Activated CD4-positive, alpha-beta memory T cell treated with anti-CD3 and anti-CD28 coated beads for 36 hours (primary cell): ENCODE measurements at places on chromosomes 12 and 14. TPM values are rescaled to one million over a fixed set of nuclear protein-coding genes. Genes with fewer than 3 reads are reported as not detected.

TROAP gene
- 64.9 TPM for total RNA-seq

C14orf132 gene
- 3.2 TPM for total RNA-seq

METAP2 gene
- 108 TPM for total RNA-seq

PGF gene
- 0.10 TPM for total RNA-seq

DNA sequence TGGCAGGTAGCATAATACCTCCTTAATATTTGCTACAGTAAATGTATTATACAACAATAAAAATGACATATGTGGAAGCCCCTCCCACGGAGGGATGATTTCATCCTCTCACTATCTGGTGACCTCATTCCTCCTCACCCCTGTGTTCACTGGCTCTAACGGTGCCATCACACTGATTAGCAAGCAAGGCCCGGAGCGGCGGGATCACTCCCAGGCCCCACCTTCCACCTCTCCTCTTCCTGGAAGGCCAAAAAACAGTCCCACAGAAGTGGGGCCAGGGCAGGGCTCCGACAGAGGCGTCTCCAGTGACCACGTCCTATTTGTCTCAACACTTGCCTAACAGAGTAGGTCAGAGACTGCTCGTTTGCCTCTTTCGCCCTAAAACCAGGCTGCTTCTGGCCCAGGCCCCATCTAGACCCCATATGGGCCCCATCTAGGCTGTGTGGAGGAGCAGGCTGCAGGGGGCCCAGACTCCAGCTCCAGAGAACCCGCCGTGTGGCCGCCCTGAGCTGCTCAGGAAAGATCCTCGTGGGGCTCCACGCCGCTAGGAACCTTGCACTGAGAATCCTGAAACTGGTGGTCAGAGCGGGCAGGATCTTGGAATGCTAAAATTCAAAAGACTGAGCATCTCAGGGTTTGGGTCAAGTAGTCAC is 3.7 kb downstream of the SELPLG start:
- peaks cover 59% of the 10 kb centered on the region for H3K4me1 ChIP-seq
- H3K4me3 ChIP-seq = peak overlapping the region; percentile 97
- DNase-seq = peak; percentile 84
- H3K27me3 ChIP-seq = no peaks in the 10 kb centered on the region
- H3K36me3 ChIP-seq = peaks cover 34% of the 10 kb centered on the region
- H3K27ac ChIP-seq = peak overlapping the region; percentile 98

DNA sequence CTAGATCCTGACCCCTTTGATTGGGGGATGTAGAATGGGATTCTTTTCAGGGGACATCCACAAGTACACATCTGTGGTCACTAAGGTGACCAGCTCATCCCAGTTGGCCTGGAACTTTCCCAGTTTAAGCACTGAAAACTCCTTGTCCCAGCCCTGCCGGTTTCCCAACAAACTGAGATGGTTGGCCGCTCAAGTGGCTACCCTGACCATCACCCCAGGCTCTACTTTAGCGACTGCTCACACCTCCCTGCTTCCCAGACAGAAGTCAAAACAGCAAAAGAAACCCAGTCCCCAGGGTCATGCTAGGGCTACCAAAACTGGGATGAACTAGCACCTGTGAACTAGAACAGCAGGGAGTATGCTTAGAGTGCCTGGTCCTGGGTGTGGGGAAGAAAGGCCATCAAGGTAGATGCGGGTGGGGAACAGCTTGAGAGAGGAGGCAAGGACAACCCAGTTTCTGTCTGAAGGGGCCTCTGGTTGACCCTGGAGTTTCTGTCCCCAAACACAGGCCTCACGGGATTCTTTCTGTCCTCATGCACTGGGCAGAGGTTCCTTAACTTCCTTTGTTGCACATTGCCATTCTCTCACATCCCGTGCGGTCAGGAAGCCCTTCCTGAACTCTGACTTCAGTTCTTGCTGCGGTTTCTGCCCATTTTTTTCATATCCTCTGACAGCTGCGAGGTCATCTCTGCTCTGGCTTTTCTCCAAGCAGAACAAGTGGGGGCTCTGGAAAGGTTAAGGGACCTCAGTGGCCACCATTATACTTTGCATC is 1.6 kb downstream of the LTB4R start:
- H3K4me3 ChIP-seq = peak overlapping the region; percentile 79
- peak; percentile 68 for DNase-seq

DNA sequence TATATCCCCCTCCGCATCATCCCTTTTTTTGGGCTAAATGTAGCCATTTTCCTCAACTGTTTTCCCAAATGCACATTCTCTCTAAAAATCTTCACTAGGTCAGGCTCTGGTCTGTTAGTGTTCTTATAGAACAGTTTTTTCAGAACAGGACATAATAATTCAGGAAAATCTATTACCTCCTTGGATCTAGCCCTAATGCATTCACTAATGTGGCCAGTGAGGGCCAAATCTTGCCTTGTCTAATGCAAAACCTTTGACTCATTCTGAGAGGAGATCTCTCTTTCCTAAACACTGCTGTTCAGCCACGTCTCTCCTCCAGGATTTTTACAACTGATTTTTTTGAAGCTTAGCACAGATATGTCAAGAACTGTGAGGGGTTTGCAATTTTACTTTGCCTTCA is 15.5 kb downstream of the C14orf132 start:
- no peaks in the 10 kb centered on the region for H3K36me3 ChIP-seq
- no peaks in the 10 kb centered on the region for H3K27me3 ChIP-seq
- H3K27ac ChIP-seq = no peak overlapping the region

GRCh38 chr12:49847161-49847560 is 4.3 kb upstream of the BCDIN3D start:
- no peaks in the 10 kb centered on the region for H3K36me3 ChIP-seq
- H3K27me3 ChIP-seq = peaks cover 3% of the 10 kb centered on the region
- no peak for DNase-seq
- no peak overlapping the region for H3K27ac ChIP-seq
- no peak overlapping the region for H3K4me3 ChIP-seq
- H3K4me1 ChIP-seq = peaks cover 25% of the 10 kb centered on the region

- no peaks in the 10 kb centered on the region for H3K27me3 ChIP-seq
- no peaks in the 10 kb centered on the region for H3K36me3 ChIP-seq
- H3K4me3 ChIP-seq = no peak overlapping the region
- DNase-seq = no peak
- no peak overlapping the region for H3K27ac ChIP-seq
- no peaks in the 10 kb centered on the region for H3K4me1 ChIP-seq
Observed at GRCh38 chr12:28941248-28941647, 207.8 kb upstream of the FAR2 start.

DNA sequence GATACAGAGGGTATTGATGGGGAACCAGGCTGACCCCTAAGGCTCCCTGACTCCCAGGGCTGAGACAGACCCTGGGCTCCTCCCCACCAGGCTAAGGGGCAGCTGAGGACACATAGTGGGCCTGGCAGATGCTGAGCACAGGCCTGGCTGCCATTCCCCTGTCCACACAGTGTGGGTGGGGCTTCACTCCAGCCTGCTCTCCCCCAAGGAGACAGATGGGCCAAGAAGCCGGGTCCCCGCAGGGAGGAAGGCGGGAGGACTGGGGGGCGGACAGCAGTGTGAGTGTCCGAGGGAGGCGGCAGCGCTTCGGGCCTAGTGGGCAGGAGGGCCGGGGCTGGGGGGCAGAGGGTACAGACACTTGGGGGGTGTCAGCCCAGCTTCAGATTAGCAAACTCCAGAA is 32.0 kb downstream of the RFLNA start:
- H3K27me3 ChIP-seq = no peaks in the 10 kb centered on the region
- H3K4me3 ChIP-seq = no peak overlapping the region
- H3K27ac ChIP-seq = no peak overlapping the region
- DNase-seq = no peak
- H3K36me3 ChIP-seq = peaks cover 29% of the 10 kb centered on the region

GRCh38 chr14:100644784-100645183 is 57.6 kb upstream of the BEGAIN start:
- no peak for DNase-seq
- H3K27ac ChIP-seq = no peak overlapping the region
- H3K27me3 ChIP-seq = peaks cover 2% of the 10 kb centered on the region
- H3K4me1 ChIP-seq = peaks cover 47% of the 10 kb centered on the region
